LoVo (cell line): ENCODE measurements at places on chromosomes 7 and 10.
A peak's percentile ranks its signal among the peaks of the same experiment; 100 is the strongest.

- DNase-seq = no peak
Observed at GRCh38 chr7:17584822-17585221, 286.4 kb downstream of the AHR start.

DNA sequence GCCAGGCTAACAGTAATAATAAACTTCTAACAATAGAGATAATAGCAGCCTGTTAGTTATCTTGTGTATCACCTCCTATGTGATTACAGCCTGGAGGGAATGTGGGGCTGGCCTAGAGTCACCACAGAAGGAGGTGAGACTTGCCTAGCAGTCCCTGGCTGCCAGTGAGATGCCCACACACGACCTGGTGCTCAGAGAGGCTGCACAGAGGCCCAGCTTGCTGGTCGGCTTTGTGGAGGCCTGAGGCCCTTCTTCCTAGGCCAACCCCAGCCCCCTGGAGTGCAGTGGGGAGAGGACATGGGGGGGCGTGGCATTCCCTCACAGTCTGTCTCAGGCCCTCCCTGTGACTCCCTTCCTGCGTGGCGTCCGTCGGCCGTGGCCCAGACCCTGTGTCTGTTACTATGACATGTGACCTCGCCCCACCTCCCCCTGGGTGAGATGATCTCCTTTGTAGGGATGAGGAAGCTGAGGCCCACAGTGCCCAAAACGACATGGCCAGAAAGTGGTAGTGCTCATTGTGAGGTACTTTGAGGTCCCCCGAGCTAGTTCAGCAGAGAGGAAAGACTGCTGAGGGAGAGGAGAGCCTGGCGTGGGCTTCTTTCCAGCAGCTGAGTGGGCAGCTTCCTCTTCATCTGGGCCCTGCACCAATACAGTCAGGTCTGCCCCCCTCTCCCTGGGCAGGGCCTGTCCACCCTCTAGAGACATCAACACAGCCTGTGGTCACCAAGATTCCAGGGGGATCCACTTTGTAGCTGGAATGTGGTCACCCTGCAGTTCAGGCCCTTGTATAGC is 29.7 kb downstream of the UNC5B start:
- DNase-seq = no peak

DNA sequence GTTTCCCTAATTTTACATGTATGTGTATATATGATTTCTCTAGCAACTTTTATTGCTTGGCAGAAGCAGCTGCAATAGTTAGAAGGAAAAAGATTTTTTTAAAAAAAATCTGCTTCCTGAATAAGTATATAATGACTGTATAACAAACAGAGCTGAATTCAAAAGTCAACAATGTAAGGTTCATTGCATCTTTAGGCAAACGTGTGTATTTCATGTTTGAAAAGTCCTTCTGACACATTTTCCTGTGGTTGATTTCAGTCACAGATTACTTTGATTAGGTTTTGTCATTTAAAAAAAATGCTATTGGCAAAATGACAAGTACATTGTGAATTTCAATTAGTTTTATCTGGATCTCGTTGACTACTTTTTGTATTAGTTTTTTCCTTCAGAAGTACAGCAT is 231.0 kb downstream of the CSTF2T start:
- no peak for DNase-seq

GRCh38 chr7:138616085-138616484 is 85.1 kb downstream of the SVOPL start:
- DNase-seq = no peak

DNA sequence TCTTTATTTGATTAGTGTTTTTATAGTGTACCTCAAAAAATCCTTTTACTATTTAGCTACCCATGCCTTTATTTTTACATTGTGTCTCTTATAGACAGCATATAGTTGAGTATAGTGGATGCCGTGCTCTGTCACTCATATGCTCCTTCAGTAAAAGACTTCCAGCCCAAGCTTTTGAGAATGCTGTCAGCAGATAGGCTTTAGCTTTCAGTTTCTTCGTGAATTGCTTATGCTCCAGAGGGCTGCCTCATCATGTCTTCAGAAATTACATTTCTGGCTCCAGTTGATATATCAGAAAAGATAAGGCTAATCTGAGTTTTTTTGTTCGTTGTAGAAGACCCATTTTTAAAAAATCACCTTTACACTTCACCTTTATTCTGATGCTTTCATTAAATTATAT is 332.0 kb downstream of the NXPH1 start:
- no peak for DNase-seq

DNA sequence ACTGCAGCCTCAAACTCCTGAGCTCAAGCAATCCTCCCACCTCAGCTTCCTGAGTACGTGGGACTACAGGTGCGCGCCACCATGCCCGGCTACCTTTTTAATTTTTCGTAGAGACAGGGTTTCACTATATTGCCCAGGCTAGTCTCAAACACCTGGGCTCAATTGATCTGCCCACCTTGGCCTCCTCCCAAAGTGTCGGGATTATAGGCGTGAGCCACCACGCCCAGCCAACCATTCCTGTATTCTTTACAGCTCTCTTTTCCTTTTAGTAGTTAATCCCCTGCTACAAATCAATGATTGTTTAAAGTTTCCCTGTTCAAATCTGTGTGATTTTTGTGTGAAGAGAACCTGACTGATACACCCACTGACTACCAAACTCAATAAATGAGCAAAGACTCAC is 75.4 kb upstream of the SVIL start:
- DNase-seq = no peak

DNA sequence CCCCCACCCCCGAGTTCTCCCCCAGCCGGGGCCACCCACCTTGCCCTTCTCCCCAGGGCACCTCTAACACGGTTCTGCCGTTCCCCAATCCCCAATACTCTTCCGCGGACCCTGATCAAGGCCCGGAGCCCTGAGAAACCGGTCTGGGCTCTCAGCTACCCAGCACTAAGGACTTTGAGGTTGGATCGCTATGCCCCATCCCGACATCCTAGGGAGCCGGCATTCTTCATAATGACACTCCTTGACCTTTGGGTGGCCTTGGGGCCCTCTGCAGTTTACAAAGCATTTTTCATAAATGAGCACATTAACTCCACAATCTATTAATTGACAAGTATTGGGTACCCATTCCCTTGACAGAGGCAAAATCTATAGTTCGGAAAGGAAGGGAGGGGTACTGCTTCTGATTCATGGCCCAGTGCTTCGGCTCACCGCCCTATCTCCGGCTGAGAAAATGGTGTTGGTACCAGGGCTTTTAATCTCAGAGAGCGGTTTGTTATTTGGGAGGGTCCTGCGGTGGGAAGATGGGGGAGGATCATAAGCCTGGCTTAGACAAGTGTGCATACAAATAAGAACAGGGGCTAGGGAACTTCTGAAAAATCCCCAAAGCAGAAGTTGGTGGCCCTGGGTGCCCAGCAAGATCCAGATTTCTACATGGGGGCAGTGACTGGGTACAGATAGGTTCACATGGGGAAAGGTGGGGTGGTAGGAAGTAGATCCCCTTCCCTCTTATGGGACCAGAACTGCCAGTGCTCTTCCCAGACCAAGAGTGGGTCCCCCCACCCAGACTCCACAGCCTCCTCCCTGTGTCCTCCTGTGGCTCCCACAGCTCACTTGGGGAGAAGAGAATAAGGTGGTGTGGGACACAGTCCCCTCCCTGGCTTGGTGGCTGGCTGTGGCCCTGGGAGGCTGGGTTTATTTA is 3.2 kb downstream of the IMPDH1 start:
- DNase-seq = no peak

DNA sequence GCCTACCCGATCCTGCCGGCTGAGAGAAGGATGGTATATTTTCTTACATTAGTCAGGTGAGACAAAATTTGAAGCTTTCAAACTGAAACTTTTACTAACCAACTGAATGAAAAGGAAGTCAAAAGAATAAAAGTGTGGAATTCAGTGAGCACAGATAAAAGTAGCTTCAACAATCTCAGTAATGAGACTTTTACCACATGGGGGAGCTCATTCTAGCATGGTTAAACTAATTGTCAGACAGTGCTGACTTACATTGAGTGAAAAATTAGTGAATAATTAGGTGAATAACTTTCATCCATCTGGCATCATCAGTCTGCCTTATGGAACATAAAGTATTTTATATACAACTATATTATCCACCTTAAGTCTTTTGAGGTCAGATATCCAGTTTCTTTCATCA is 8.4 kb downstream of the FAM237B start:
- no peak for DNase-seq

DNA sequence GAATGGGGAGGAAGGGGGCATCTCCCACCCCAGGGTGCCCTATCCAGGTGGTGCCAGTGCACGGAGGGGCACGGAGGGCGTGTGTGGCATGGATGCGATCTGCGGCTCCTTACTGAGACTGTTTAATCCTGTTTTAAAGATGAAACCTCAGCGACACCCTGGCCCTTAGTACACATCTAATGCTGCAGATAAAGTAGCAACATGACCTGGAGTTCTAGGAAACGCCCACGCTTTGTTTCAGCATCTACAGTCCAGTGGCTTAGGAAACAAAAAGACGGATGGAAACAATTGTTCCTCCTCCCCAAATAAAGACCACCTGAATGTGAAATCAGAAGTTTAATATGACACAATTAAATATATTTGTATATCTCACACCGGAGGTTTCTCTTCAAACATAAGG is 201.9 kb downstream of the DNAJB6 start:
- DNase-seq = no peak

DNA sequence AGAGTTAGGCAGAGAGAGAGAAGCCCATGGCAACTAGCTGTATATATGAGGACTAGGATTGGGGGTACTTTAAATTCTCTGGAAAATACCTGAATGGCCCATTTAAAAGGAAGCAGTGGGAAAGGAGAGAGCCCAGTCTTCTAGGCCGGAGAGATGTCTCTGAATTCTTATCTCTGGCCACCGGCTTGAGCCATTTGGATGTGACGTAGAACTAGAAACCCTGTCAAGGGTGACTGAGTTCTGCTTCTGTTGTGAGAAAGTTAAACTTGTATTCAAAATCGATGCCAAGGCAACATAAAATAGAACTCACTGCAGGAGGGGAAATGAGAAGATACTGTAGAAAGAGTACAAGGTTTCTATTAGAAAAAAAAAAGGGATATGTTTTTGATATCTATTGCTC is 6.3 kb upstream of the GSTK1 start:
- no peak for DNase-seq

- DNase-seq = peak; percentile 44
Observed at GRCh38 chr10:114206902-114207301, 27.7 kb downstream of the TDRD1 start.

GRCh38 chr10:22655312-22655981 is 58.9 kb downstream of the PIP4K2A start:
- DNase-seq = no peak

GRCh38 chr7:81725003-81725811 is 44.6 kb downstream of the HGF start:
- no peak for DNase-seq

DNA sequence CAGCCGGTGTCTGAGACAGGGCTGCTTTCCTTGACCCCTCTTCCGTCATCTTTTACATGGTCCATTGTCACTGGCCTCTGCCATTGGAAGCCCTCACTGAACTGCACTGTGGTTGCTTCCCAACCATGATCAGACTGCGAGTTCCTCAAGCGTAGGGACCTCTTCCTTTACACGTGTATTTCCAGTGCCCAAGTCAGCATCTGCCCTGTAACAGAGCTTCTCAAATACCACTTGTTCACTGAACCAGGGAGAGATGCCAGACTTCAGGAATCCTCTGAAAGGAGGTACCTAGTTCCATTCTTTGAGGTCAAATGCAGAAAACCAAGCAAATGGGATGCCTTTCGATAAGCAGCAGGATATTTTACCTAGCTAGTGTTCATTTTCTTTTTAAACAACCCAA is 145.1 kb downstream of the NRP1 start:
- no peak for DNase-seq

- no peak for DNase-seq
Observed at GRCh38 chr7:150363872-150364271, 4.8 kb upstream of the REPIN1 start.

GRCh38 chr10:119595134-119595675 is 1.6 kb downstream of the TIAL1 start:
- peak; percentile 20 for DNase-seq

GRCh38 chr7:47931005-47932004 is 17.0 kb downstream of the PKD1L1 start:
- DNase-seq = no peak

- no peak for DNase-seq
Observed at GRCh38 chr7:26514633-26515032, 223.0 kb downstream of the SNX10 start.

GRCh38 chr7:148487912-148488311 is 102.7 kb upstream of the C7orf33 start:
- no peak for DNase-seq
